ENCODE measurements at places on chromosomes 3 and 15.

- DNase-seq, result no peak
Measured at GRCh38 chr15:60933900-60934885, 294.9 kb downstream of the RORA start.

DNA sequence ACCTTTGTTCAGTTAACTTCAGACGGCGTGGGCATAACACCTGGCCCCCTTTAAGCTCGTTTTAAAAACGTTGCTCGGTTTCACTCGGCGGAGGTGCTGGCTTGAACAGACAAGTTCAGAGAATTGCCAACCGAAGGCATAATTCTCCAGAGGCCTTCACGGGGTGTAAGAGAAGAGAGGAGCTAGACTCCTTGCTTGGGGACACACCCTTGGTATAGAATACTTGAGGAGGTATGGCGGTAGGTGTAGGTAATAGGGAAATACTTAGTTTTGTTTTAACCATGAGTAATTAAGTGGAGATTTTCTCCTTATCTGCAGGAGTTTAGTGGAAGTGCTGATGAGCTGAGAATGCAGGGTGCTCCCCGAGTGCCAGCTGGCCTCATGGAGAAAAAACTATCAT is 921 bp downstream of the FBXL2 start:
- peak; percentile 6 for DNase-seq

GRCh38 chr3:71438904-71439303 is 144.6 kb downstream of the FOXP1 start:
- DNase-seq, result no peak

GRCh38 chr15:85094685-85095084 is 113.0 kb downstream of the PDE8A start:
- DNase-seq, result peak; percentile 65

- no peak for DNase-seq
Measured at GRCh38 chr15:61205346-61205921, 23.7 kb downstream of the RORA start.

GRCh38 chr15:68091743-68092142 is 37.6 kb downstream of the PIAS1 start:
- DNase-seq, result no peak

GRCh38 chr15:83504365-83504764 is 57.2 kb downstream of the SH3GL3 start:
- no peak for DNase-seq

GRCh38 chr3:165799026-165799425 is 38.2 kb downstream of the BCHE start:
- DNase-seq, result no peak

- no peak for DNase-seq
Measured at GRCh38 chr15:36364377-36364776, 215.0 kb upstream of the CDIN1 start.

DNA sequence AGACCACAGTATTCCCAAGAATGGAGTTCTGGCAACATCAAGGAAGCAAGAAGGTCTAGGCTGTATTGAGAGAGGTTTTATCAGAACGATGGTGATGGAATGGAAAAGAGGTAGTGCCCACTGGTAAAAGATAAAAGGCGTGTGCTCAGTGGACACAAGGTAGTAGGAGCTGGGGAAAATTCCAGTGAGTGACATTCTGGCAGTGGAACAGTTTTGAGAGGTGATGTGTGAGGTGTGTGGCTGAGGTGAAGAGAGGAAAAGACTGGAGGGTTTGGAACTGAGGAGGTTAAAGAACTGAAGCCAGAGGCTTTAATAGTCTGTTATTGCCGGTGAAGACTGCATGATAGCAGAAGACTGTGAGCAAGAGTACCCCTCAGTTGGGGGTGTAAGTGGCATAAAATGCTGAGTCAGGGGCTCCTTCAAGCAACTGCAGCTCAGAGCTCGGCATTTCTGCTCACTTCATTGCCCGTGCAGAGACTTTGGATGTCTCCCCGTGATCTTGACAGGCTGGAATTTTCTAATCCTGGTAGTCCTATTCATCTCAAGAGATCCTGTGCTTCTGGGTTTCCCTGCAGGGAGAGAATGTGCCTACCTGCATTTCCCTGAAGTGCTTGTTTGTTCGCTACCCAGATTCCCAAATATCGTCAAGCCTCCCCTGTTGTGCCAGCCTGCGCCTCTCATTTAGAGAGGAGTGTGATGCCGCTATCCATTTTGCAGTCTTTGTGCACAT is 191.0 kb downstream of the SATB1 start:
- no peak for DNase-seq
